ENCODE measurements at places on chromosomes 11 and 22.

GRCh38 chr11:70812472-70812871, 414.1 kb downstream of the CTTN start:
- DNase-seq, result no peak

GRCh38 chr11:69395287-69395686, 86.2 kb upstream of the LINC01488 start:
- no peak for DNase-seq

- DNase-seq, result no peak
Observed at GRCh38 chr11:8080674-8081590, at the start of gene TUB. TUB (plus strand) TSS chr11:8081211; CDS start chr11:8081511, 300 bp downstream.

DNA sequence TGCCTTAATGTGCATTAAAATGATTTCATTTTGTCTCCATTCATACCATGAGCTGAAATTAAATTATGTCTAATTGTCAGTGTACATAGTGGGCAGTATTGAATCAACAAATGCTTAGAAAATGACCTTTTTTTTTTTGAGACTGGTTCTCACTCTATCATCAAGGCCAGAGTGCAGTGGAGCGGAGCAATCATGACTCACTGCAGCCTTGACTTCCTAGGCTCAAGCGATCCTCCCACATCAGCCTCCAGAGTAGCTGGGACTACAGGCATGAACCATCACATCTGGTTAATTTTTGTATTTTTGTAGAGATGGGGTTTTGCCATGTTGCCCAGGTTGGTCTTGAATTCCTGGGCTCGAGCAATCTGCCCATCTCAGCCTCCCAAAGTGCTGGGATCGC, 117.0 kb upstream of the BLID start:
- no peak for DNase-seq

DNA sequence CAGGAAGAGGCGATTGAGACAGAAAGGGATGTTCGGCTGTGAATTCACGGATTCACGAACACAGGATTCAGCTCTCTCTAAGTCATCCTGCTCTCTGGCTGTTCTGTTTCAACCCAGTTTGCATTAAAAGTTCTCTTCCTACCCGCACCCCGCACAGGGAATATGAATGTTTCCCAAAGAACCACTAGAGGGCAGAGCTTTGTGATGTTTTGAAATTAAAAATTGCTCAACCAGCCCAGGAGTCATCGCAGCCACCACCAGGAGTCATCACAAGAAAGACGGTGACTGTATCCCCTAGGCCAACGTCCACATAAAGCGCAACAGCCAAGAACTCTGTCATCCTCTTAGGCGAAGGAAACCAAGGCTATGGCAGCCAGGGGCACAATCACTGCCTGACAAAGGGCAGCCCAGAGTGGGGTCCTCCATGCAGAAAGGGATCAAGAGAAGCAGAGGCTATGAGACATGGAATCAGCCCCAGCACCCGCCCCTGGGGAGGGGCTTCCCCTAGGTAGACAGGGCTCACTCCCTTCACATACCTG, 122.4 kb downstream of the WT1 start:
- DNase-seq, result no peak

GRCh38 chr11:11786234-11786633, 55.5 kb upstream of the USP47 start:
- DNase-seq, result no peak

- DNase-seq, result no peak
Observed at GRCh38 chr11:9049959-9050358, 41.4 kb downstream of the SCUBE2 start.

GRCh38 chr11:6354651-6355485, 34.6 kb upstream of the CAVIN3 start:
- DNase-seq, result no peak

DNA sequence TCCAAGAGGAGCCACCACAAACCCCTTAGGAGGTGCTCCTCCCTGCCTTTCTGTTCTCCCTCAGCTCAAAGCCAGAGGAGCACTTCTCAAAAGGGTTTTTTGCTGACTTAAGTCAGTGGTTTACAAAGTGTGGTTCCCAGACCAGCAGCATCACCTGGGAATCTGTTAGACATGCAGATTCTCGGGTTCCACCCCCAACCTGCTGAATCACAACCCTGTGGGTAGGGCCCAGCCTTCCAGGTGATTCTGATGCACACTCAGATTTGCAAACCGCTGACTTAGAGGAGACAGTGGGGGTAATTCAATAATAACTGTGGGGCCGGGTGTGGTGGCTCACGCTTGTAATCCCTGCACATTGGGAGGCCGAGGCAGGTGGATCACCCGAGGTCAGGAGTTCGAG, 22.8 kb downstream of the CREB3L1 start:
- no peak for DNase-seq

DNA sequence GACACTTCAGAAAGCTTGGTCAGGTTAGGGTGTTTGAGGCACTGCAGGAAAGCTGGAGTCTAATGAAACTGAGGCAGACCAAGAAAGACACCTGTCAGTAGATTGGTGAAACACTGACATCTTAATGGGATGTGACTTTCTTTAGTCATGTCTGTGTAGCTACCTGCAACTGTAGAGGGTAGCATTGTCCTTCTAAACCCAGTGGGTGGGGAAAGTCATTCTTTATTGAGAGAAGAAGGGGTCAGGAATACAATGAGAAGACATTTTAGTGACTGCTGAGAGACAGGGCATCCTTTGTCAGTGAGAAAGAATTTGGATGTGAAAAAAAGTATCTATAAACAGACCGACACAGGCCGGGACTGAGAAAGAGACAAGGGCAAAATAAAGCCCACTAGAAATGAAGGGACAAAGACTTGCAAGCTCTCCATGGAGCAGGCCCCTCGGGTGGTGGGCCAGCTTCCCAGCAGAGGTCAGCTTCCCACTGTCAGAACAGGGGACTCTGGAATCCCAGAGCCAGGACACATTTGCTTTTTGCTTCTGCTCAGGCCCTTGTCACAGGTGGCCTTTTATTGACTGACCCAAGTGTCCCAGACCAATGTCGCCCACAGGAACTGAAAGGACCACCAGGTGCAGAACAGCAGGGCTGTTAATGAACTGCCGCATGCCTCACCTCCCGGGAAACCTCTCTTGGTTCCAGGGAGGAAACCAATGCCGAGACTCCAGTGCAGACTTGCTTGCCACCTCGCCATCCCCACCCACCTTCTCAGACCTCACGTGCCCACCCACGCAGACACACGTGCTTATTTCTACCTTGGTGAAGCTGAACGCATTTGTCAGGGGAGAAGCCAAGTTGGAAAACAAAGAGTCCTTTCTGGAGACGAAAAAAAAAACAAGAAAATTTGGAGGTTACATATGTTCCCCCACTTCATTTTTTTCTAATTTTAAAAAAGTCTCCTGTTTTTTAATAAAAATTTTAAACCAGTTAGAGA, 212.8 kb downstream of the TENM4 start:
- DNase-seq, result no peak

DNA sequence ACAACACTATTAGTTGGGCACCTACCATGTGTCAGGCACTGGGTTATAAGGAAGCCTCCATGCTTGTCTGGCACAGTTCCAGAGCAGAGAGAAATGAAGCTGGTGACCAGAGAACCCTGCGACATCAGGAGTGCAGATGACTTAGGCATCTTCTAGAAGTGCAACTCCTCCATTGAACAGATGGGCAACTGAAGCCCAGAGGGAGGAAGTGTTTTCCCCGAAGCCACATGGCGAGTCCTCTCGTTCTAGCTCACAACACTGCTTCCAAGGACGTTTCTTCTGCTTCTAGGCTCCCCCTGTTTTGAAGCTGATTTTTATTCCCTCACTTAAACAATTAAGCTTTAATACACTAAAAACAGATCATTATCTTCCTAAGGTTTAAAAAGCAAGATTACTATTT, 109.8 kb upstream of the SYT13 start:
- DNase-seq, result no peak

GRCh38 chr11:126754591-126755426, 245.8 kb downstream of the KIRREL3 start:
- no peak for DNase-seq

GRCh38 chr11:61129639-61130523, 27.6 kb downstream of the CD5 start:
- DNase-seq, result peak; percentile 86

GRCh38 chr11:70135625-70136059, 57.5 kb downstream of the ANO1 start:
- no peak for DNase-seq

DNA sequence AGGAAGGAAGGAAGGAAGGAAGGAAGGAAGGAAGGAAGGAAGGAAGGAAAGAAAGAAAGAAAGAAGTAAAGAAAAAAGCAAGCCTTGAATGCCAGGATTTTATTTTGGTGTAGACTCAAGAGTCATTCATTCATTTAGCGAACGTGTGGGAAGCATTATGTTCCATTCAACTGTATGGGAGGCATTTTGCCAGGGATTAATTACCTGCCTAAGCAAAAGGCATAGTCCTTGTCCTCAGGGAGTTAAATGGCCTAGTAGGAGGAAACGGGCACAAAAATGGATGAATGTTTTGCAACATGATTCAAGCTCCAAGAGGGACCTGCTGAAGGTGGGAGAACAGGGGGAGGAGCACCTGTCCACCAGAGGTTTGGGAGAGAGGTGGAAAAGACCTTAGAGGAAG, 16.2 kb upstream of the ZNRF3 start:
- DNase-seq, result no peak

- no peak for DNase-seq
Observed at GRCh38 chr11:86957976-86958646, 2.9 kb upstream of the FZD4 start.

DNA sequence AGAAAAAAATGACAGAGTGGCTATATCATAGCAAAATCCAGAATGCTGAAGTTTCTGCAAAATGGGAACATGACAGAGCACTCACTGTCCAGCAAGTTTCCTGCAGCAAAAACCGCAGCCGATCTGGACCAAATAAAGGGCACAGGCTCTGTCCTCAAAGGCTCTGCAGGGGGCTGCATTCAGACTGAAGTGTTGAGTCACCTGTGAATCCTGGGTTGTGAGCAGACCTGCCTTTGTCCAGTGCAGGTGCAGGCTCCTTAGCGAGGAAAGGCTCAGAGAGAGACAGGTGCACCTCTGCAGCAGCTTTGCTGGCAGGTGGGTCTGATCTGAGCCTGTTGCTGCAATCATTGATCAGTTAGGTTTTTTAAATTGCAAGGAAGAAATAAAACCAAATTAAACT, 29.3 kb upstream of the NFAM1 start:
- no peak for DNase-seq

GRCh38 chr22:31281733-31282132, 10.6 kb downstream of the PIK3IP1 start:
- no peak for DNase-seq

- no peak for DNase-seq
Observed at GRCh38 chr22:29701155-29701999, 18.4 kb upstream of the CABP7 start.

DNA sequence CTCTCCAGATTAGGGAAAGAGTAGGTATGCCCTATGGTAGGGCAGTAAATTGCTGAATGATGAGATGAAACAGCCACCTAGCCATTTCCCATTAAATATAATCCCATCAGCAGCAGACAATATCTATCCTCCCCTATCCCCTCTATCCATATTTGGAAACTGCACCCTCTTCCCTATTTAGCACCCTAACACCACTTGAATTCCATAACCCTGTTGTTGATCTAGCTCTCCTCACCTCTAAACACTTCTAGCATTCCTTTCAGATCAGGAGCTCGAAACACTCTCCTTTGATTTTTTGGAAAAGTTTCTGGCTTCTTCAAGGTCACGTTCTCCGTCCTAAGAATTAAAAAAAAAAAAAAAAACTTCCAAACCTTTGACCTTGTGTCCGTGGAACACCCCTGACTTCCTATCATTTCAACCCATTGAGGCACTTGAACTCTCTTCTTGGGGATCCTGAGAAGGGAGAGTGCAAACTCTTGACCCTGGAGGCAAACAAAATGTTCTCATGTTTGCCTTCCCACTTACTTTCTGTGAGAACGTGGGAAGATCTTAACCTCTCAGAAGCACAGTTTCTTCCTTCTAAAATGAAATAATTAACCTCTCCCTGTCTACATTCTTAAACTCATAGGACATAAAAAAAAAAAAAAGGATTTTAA, 19.0 kb downstream of the TRIM5 start:
- no peak for DNase-seq

DNA sequence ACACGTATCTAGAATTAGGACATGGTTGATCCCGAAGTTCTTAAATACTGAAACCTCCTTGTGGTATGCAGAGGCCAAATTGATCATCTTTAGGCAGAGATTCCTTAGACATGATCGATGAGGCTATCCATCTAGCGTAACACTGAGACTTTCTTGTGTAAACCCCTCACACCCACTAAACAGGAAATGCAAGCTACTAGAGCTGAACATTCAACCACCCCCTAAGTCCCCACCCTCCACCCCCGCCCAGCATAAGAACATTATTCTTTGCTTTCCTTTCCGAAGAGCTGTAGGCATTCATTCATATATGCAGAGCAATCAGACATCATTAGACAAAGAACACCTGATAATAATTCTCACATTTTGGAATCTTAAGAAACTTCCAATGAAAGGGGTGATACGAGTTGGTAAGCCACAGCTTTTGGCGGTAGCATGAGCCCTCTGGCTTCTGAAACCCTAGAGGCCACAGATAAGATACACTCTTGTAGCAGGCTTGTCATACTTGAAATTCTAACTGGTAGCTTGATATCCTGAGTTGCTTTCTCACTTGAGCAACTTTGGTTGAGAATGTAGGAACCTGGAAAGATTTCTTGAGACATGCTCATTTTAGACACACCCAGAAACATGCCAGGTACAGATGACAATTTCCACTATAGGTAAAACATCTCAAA, 42.2 kb downstream of the FLI1 start:
- no peak for DNase-seq

- no peak for DNase-seq
Observed at GRCh38 chr11:133840479-133840941, 4.8 kb downstream of the SPATA19 start.

DNA sequence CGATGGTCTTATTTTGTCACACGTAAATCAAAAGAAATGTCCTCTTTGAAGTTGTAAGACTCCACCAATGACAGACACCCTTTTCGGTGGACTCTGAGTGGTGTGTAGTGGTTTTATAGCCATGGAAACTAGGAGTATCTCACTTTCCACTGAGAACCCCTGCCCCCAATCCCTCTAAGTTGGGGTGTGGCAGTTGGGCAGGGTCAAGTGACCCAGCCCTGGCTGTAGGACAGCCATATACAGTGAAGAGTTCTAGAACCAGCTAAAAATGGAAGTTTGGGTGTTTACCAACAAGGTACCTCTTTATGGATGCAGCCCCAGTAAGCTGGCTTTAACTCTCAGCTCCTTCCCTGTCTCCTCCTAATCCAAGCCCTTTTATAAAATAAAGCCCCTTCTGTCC, 5.2 kb downstream of the C22orf31 start:
- DNase-seq, result no peak

DNA sequence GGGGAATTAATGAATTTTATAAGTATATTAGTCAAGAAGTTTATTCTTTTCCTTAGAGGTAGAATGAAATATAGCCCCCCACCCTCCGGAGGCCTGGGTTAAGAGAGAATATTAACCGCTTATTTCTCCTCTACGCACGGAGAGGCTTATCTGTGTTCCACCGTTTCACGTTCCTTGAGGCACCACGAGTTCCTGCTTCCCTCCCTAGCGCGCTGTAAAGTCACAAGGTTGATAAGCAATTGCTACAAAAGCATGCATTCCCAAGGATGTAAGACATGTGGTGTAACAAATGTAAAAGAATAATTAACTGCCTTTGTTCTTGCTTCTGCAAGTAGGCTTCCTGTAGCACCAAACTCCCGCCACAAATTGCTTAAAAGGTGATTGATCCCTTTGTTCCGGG, 1.5 kb upstream of the ANKRD42 start:
- DNase-seq, result no peak

GRCh38 chr11:87076260-87076783, 38.6 kb downstream of the TMEM135 start:
- no peak for DNase-seq

- no peak for DNase-seq
Observed at GRCh38 chr11:1531449-1532013, 40.5 kb downstream of the DUSP8 start.

Measured in right renal cortex interstitium (tissue), 3 donors.